ENCODE measurements at places on chromosomes 6 and 20. TPM values are rescaled to one million over a fixed set of nuclear protein-coding genes. Genes with fewer than 3 reads are reported as not detected.

ENPP4 gene
- 0.23 TPM for total RNA-seq

TLDC2 gene
- not detected for total RNA-seq

PRR18 gene
- 0.15 TPM for total RNA-seq

ADISSP gene
- 158 TPM for total RNA-seq

CLVS2 gene
- total RNA-seq, result 0.17 TPM

LY6G6D gene
- total RNA-seq, result not detected

SIRPD gene
- total RNA-seq, result not detected

ZNF165 gene
- total RNA-seq, result 1.1 TPM

PRSS16 gene
- 3.3 TPM for total RNA-seq

SLC52A3 gene
- 0.52 TPM for total RNA-seq

PTCHD4 gene
- total RNA-seq, result not detected

ALDH8A1 gene
- 0.10 TPM for total RNA-seq

ABHD16B gene
- not detected for total RNA-seq

ID4 gene
- total RNA-seq, result 0.86 TPM

APOM gene
- 2.9 TPM for total RNA-seq

WFDC12 gene
- not detected for total RNA-seq

ETV7 gene
- total RNA-seq, result not detected

DZANK1 gene
- 2.7 TPM for total RNA-seq

CFAP206 gene
- total RNA-seq, result 0.06 TPM

ARHGAP40 gene
- total RNA-seq, result 0.08 TPM

SIRPA gene
- total RNA-seq, result 20.8 TPM

CCR6 gene
- total RNA-seq, result not detected

SUMO4 gene
- not detected for total RNA-seq

FAM83C gene
- 0.14 TPM for total RNA-seq

GNAS-AS1 gene
- not detected for total RNA-seq

NT5E gene
- total RNA-seq, result 28.5 TPM

HRH3 gene
- not detected for total RNA-seq

ARMH2 gene
- not detected for total RNA-seq

MYLK2 gene
- total RNA-seq, result 0.65 TPM

ANKRD66 gene
- not detected for total RNA-seq

ELOVL2 gene
- total RNA-seq, result 6.9 TPM

ANKEF1 gene
- total RNA-seq, result 5.8 TPM

All from A549 treated with Hydrocortisone at 1 μM for 4 hours (cell line).